ENCODE measurements at places on chromosomes 11 and 22.

GRCh38 chr22:45446216-45446615 lies 32.7 kb downstream of the RIBC2 start:
- no peak for DNase-seq

- no peak for DNase-seq
Observed at GRCh38 chr11:132062031-132062430, 691.6 kb downstream of the NTM start.

GRCh38 chr22:49203859-49204598 lies 623.6 kb downstream of the BRD1 start:
- DNase-seq, result no peak

DNA sequence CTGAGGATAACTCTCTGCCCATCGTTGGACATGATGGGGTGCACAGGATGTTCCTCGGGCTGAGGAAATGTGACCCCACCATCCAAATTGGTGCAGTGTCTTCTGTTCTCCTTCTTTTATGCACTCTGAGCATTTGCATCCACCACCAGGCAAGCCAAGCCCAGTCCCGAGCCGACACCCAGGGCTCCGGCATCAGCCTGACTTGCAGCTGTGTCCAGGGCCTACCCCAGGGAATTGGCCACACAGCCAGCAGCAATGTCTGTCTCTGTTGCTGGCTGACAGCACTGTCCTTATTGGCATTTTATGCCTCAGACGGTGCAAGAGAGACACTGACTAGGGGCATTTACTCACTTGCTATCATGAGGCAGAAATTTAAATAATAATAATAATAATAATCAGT lies 25.4 kb upstream of the CPT1A start:
- peak; percentile 25 for DNase-seq

DNA sequence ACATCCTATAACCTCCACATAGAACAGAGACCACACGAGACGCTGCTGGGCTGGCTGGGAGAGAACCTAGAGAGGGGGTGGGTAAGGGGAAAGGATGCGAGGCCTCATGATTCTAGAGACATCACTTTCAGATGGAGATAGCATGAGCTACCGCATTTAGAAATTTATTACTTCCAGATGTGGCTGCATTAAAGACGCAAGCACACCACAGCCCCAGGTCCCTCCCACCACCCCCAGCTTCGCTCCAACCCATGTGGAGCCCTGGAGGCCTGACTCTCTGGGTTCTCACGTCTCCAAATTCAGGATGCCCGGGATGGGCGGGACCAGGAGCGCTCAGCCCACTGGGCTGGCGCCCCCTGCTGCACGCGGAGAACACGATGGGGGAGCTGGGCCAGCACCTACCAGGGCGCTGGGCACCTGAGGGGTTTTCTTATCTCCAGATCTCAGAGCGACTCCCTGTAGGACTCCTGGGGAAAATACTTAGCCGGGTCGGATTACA lies 13.6 kb downstream of the MRPL21 start:
- DNase-seq, result peak; percentile 19

DNA sequence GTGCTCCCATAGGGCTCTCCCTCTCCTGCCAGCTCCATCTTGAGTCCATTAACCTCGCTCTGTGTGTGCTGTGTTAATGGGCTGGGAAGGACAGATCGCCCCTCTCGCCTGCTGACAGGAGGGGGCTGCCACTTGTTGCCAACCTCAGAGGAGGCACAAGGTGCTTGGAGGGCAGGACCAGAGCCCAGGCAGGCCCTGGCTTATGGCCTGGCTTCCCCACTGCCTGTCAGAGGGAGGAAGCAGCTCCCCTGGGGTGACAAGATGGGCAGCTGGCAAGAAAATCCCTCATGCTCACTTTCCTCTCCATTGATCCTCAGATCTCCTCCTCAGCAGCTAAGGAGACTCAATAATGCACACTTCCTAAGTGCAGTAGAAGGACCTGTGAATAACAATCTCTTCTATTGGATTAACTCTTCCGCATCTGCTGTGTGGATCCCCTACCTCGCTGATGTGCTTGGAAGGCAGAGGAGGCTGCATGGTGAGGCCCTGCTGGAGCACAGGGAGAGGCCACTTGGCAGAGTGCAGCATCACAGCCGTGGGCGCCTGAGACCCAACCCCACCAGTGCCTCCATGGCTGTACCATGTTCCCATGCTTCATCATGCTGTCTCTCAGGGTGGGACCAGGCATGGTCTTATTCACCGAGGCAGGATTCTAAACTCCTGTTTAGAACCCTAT lies 70.3 kb downstream of the TRIM29 start:
- DNase-seq, result no peak

GRCh38 chr11:117517097-117517496 lies 189.4 kb downstream of the CEP164 start:
- no peak for DNase-seq

DNA sequence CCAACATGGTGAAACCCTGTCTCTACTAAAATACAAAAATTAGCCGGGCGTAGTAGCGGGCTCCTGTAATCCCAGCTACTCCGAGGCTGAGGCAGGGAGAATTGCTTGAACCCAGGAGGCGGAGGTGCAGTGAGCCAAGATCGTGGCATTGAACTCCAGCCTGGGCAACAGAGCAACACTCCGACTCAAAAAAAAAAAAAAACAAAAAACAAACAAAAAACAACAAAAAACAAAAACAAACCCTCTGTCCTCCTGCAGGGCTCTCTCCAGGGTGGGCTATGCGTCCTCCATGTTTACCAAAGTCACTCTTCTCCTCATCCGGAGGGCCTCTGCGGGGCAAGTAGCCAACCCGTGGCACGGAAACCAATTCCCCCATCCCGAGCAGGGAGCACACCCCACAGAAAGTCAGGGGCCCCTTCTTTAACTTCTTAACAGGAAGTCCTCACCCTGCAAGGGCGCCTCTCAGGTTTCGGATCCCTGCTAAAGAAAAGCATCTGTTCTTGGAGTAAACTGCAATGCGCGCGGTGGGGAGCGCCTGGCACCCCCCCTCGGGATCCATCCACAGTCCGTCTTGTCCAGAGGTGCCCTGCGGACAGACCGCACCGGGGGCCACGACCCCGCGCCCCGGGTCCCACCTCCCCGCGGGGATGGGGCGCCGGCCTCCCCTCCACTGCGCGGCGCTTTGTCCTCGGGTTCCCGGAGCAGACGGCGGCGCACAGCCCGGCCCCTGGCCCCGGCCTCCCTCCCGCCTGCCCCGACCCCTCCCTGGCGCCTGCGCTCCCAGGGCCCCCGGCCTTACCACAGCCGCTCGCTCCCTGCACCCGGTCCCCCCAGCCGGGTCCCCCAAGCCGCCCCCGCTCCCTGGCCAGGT lies 712 bp downstream of the CERK start:
- no peak for DNase-seq

GRCh38 chr22:33130473-33130872 lies 72.3 kb upstream of the SYN3 start:
- no peak for DNase-seq

GRCh38 chr11:68315171-68315920 lies 3.0 kb downstream of the LRP5 start:
- peak; percentile 50 for DNase-seq

Measured in NCI-H526 treated with DMSO at 0.1 percent for 48 hours (cell line).